ENCODE measurements at places on chromosomes 6 and 20.

- no peak for DNase-seq
Measured at GRCh38 chr6:150291968-150292710, 76.7 kb upstream of the IYD start.

- no peak for DNase-seq
Measured at GRCh38 chr6:25251426-25251825, 27.7 kb upstream of the CARMIL1 start.

GRCh38 chr6:11727998-11728961 is 50.3 kb downstream of the ADTRP start:
- DNase-seq: no peak

GRCh38 chr20:31633339-31633914 is 4.3 kb upstream of the COX4I2 start:
- no peak for DNase-seq

DNA sequence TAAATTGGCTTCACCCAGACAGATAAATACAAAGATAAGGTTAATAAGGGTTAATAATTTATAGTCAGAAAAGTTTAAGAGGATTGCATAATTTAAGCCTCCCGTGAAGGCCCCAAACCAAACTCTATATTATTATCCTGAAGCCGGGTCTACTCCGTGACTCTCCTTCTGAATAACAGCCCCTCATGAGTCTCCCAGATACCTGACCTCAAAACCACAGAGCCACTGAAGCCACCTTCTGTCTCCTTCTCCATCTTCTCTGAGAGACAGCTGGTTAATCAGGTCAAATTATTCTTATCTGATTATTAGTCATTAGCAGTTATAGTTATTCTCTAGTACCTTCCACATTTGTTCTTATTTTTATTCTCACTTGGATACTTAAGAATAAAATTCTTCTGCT is 569.2 kb upstream of the AGPAT4 start:
- DNase-seq: no peak

DNA sequence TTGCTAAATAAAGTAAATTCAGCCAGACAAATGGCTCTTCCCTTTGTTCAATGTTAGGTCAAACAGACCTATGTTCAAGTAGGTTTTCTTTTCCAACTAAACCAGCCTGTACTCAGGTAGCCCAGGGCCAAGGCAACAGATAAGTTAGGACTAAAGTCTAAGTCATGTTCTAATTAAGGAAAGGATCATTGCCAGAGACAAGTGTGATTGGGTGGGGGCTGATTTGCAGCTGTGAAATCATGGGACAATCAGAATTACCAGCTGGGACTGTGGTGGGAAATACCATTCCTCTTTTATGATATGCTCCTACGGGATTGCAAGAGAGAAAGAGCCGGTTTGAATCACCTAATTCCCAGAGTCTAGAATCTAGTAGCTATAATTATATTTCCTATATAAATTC is 4.2 kb upstream of the FBXO30 start:
- no peak for DNase-seq

DNA sequence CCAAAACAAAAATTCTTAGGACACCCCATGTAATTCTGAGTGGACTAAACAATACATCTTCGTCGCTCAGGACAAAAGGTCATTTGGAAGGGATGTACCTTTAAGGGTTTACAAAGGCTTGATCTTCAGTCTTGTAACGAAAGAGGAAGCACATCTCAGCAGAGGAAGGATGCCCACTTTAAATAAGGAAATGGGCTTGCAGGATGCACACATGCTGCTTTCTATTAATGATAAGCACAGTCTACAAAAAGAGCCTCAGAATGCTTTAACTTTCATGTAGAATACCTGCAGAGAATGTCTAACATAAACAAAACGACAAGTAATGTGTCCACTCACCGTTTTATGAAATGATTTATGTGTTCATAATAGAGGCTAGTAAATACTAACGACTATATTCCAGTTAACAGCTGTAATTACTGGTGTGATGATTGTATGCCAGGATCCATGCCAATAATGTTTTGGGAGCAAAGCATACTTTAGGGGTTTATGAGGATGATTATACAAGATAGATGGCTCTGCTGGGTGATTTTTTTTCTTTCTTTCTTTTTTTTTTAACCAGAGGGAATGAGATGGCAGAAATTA is 216.9 kb downstream of the GMDS start:
- DNase-seq: no peak

DNA sequence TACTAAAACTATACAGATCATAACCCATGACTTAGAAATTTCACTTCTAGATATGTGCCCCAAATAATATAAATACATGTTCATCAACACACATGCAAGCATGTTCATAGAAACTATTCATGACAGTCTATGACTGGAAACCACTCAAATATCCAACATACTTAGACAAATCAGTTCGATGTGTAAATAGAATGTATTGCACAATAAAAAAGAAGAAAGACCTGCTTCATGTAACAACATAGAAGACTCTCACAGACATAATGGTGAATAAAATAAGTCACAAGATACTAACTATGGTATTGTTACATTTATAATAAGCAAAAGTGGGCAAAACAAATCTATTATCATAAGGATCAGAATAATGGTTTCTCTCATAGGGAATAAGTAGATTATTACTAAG is 163.5 kb upstream of the THBS2 start:
- DNase-seq: no peak

DNA sequence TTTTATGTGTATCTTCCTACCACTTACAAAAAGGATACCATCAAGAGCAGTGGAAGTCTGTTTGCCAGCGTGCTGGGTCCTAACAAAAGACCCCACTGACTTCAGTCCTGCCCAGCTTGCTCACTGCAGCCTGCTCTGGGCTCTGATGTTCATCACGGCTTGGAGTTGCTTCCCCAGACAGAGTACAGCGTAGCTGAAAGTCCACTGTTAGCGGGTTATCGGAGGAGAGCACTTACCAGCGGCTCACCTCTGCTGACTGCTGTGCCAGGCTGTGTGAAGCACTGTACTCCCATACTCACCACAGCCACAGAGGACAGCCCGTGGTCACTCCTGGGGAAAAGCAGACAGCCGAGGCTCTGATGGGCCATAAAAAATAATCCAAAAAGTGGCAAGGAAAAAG is 40.2 kb downstream of the CTCFL start:
- no peak for DNase-seq

DNA sequence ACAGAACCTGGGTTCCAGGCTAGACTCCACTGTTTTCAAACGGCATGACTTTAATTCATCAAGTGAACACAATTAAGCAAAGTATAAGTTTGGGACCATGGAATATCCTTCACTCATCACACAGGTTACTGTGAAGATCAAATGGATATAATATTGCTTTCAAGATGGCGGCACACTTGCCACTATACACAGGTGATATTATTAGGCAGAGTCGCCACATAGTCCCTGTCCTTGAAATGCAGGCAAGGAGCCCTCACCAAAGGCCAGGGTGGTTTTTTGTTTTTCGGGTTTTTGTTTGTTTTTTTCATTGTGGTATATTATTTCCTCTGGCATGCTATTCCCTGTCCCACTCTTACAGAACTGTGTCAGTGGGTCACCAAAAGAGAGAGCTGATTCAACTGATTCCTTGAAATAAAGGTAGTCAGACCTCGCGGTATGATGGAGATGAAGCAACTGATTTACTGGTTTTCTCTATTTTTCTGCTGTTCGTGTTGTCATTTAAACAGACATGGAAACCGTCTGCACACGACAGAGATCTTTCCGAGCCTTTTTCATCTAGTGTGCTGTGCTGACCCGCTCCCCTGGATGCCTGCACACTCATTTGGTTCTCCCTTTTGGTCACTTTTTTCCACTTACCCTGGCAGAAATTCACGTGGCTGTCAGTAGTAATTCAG is 29.7 kb downstream of the MYB start:
- DNase-seq: no peak

GRCh38 chr20:62367633-62368391 is 700 bp upstream of the LAMA5 start:
- no peak for DNase-seq

GRCh38 chr6:77650098-77650663 is 2.7 kb upstream of the MEI4 start:
- no peak for DNase-seq

DNA sequence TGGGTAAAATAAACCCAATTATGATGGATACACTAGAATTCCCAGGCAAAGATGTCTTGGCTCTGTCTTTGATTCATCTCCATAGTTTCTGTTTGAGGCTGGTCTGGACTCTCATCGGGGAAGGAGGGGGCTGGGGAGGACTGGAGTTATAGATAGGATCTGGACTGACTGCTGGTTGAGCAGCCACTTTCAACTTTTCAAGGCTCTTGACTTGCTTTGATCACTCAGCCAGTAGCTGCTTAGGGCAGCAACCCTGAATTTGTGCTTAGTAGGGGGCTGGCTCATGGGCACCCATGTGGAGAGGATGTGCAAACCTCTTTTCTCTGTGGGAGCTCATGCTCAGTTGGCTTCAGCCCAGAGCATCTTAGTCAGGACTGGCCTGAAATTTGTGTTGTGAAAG is 114.0 kb upstream of the NEDD9 start:
- DNase-seq: no peak

GRCh38 chr20:49179368-49180277 is 8.5 kb downstream of the STAU1 start:
- DNase-seq: no peak

- no peak for DNase-seq
Measured at GRCh38 chr6:39104528-39104927, 10.5 kb downstream of the SAYSD1 start.

GRCh38 chr6:2749969-2750600 is 637 bp downstream of the MYLK4 start:
- DNase-seq: peak; percentile 75

- no peak for DNase-seq
Measured at GRCh38 chr6:139990856-139991465, 616.5 kb upstream of the CITED2 start.

DNA sequence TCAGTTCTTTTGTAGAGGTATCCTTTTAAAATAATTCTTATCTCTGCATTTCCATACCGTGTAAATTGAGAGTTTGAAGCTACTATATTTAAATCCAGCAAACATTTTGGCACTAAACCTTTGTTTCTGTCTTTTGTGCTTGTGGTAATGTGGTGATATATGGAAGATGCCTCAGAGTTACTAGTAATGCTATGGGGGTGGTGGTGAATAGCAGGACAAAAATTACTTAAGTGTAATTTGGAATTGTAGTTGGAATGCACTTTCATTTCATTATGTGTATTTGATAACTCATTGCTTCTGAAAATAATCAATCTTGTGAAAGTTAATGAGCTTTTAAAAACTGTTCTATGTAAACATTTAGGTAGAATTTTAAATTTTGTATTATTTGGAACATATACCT is 404.5 kb downstream of the PHF3 start:
- no peak for DNase-seq

DNA sequence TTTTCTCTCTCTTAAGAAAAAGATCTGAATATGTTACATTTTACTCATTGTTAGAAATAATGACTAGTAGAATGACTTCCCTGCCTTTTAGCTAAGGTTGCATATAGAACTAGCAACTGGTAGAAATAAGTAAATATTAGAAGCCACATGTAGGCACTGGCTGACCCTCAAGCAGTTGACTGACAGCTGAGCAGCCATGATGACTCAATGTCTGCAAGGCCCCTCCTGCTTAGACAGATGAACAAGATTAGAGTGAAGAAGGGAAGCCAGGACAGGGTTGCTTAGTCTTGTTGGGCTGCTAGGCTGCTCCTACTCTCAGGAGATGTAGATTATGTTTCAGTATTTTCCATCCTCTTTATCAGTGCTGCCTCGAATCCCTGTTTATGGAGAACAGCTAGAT is 6.5 kb downstream of the MEP1A start:
- DNase-seq: no peak

GRCh38 chr20:25070821-25071473 is 11.0 kb downstream of the VSX1 start:
- DNase-seq: no peak

GRCh38 chr6:43870660-43871061 is 100.7 kb downstream of the VEGFA start:
- no peak for DNase-seq

GRCh38 chr6:129749749-129750120 is 39.8 kb upstream of the ARHGAP18 start:
- no peak for DNase-seq

DNA sequence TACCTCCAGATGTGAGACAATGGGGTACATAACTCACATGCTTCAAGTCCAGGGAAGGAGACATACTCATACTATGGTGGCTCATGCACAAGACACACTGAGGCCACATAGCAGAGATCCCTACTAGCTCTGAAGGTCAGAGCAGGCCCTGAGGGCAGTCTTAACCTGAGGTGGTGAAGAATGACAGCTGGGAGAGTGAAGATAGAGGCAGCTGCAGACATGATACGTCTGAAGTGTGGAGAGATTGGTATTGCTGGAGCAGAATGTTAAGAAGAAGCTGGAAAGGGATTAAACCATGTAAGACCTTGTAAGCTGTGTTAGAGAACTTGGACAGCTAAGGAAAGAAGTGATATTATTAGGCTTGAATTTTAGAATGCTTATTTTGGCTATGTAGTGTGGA is 32.9 kb downstream of the PGM3 start:
- no peak for DNase-seq

DNA sequence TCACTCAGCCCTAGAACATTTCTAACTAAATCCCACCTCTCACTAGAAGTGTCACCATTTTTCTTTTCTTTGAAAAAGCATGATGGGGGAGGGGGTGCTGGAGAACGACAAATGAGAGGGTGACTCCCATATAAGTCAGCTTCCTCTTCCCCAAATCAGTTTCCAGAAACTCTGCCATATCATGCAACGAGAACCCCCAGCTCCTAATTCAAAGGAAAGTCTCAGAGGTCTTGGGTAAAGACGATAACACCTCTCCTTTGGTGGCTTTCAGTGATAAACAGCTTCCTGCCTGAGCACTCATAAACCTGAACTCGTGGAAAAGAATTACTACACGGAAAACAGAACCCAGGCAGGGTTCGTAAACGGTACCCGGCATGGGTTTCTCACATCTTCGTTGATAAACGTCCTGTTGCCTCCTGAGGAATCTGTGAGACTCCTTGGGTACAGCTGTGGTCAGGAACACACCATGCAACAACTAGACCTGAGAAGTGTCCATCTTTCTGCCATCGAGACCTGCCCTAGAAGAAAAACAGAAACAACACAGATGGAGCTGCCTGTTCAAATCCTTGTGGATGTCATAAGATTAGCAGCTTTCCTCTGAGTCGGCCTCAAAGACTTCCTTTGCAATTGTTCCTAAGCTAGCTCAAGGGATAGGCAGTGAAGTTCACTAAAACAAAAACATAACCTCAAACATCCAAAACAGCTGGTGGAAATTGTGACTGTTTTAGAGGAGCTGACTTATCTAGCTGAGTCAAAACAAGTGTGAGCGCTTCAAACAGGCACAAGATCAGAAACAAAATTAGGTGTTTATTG is 185.8 kb upstream of the PRDM1 start:
- DNase-seq: peak; percentile 45

GRCh38 chr6:130693944-130694343 is 133.3 kb upstream of the SMLR1 start:
- no peak for DNase-seq

DNA sequence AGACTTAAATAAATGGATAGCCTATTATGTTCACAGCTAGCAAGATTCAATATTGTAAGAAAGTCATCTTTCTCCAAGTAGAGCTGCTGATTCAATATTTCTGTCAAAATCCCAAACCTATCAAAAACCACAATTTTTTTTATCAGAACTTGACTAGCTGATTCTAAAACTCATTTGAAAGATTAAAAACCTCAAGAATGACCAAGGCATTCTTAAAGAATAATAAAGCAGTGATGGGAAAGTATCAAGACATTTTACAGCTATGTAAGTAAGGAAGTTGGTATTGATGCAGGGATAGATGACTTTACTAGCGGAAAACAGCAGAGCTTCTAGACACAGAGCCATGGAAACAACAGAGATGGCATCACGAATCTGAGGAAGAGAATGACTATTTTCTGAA is 64.7 kb downstream of the SAMD3 start:
- no peak for DNase-seq

- no peak for DNase-seq
Measured at GRCh38 chr6:128464790-128465189, 55.6 kb downstream of the PTPRK start.

- DNase-seq: no peak
Measured at GRCh38 chr20:57522380-57523140, 2.4 kb downstream of the CTCFL start.

All from muscle of arm (tissue), 14 donors.